ENCODE measurements at places on chromosomes 4 and X. TPM values are rescaled to one million over a fixed set of nuclear protein-coding genes. Genes with fewer than 3 reads are reported as not detected.

DNA sequence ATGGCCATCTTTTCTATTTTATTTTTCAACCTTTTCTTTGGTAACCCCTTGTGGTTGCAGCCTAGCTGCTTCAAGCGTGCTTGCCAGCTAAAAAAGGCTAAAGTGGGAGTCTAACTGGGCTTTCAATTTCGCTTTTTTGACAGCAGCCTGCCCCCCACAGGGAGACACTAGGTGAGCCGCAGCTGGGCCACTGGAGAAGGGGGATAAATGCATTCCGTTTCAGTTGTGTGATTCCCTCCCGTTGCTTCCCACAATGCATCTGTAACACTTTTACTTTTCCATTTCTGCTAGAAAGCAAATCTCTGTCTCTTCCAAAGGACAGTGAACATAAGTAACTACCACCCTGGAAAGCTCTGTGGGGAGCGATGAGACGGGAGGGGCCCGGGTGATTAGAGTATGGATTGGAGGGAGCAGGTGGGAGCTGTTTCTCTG, 86.3 kb upstream of the RAPGEF2 start:
- no peak for DNase-seq

- DNase-seq, result no peak
Measured at GRCh38 chr4:89617317-89617716, 219.6 kb downstream of the SNCA start.

The AFP gene
- not detected for total RNA-seq

The GLRB gene
- total RNA-seq, result 5.9 TPM

The TNIP3 gene
- total RNA-seq, result 2.0 TPM
